RWPE2 (cell line): ENCODE measurements at places on chromosomes 2 and 18.

DNA sequence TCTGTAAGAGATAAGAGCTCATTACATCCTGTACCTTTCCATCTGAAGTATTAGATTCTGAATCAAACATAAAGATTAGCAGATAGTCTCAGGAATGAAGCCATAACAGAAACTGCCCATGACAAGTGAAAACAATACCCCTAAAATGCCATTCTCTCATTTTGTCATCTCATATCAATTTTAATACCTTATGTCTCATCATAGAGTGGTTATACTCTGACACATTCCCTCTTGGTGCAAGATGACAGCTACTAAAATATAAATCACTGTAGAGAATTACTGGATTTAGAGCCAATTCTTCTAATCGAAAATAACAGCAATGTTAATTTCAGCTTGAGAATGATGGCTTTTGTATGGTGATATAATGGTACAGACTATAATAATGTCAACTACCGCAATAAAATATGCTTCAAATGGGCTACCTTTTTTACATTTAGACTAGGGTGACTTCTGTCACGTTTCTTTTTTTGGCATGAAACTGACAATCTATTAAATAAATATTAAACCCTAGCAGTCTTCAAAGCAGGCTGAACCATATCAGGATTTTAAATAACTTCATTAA, 125.1 kb upstream of the ITGA4 start:
- no peak for DNase-seq

DNA sequence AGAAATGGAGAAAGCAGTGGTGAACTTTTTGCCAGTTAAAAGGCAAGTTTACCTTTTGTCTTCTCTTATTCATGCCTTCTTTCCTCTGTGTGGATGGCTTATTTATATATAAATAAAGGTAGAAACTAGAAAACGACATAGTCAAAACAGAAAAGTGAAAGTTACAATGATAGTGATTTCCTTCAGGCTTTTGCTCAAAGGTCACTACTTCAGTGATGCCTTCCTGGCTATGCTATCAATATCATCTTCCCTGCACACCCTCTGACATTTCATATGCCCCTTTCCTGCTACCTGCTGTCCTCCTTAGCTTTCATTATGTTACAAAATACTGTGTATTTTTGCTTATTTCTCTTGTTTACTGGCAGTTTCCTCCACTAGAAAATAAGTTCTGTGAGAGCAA, 132.0 kb upstream of the NOSTRIN start:
- no peak for DNase-seq

DNA sequence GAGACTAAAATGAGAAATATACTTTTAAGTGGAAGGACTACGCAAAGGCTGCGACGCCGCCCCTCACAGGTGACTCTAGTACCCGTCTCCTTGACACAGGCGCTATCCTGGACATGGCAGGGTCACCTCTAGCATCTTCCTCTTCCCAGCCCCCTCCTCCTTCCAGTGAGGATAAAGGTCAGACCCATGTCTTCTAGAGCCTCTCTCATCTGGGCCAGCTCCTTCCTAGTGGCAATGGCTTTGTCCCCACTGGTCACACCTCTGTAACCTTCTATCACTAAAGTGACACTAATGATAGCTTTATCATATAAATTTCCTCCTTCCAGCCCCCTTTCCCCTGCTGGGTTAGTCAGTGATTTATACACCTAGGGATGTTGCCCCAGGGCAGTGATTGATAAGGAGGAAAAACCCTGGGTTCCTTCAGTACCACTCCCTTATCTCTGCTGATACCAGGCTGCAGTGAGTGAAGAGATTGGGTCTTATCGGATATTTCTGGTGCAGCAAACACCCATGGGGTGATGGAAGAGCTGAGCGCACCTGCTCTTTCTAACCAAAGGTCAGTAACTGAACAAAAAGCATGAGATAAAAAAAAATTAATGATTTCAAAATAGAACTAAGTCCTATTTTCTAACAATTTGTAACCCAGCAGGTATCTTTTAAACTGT, 62.0 kb upstream of the FZD5 start:
- DNase-seq = no peak

GRCh38 chr2:58261209-58261608, 20.1 kb upstream of the FANCL start:
- DNase-seq = no peak
